ENCODE measurements at places on chromosomes 12 and 14.

DNA sequence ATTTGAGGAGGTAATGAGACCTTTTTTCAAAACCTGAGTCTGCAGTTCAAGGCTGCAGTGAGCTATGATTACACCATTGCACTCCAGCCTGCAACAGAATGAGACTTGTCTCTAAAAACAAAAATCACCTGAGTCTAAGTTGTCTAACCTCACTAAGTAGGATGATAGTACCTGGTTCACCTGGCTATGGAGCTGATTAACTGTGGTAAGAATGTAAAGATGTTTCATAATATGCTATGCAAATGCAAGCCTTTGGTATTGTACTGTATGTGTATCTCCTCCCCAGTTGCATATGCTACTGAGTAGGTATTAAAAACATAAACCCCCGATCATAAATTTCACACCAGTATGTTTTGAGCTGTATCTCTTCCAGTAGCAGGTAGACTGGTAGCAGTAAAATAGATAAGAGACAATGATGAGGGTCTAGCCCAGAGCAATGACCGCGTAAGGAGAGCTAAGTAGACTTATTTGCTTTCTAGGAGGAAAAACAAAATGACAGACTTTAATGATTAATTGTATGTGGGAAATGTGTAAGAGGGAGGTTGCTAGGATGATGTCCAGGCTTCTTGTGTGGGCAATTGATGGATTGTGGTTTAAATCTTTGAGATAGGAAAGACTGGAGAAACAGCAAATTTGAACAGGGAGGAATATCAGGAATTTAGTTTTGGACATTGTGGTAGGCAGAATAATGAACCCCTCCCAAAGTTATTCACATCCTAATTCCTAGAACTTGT, 41.6 kb upstream of the EGLN3 start:
- no peak for DNase-seq

DNA sequence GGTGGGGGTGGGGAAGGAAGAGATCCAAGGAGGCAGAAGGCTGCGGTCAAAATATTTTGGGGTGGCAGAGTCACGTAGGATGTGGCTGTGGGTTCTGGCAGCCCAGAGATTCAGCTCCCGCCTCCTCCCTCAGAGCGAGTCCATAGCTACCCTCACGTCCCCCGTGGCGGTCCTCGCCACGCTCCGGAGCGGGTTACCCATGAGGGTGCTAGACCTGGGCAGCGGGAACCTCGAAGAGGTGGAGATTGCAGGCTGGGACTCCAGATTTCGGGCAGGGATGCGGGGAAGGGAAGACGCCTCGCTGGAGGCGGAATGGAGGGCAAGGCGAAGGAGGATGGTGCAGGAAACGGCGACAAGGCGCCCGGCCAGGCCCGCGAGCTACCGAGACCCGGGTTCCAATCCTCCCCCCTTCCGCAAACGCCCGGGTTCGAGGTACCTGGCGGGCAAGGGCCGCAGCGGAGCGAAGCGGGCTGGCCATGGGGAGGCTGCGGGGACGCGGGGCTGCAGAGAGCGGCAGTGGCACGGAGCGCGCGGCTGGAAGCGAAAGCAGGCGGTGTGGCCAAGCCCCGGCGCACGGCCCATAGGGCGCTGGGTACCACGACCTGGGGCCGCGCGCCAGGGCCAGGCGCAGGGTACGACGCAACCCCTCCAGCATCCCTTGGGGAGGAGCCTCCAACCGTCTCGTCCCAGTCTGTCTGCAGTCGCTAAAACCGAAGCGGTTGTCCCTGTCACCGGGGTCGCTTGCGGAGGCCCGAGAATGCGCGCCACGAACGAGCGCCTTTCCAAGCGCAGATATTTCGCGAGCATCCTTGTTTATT, 46.2 kb downstream of the BCAT1 start:
- DNase-seq: peak; percentile 27

DNA sequence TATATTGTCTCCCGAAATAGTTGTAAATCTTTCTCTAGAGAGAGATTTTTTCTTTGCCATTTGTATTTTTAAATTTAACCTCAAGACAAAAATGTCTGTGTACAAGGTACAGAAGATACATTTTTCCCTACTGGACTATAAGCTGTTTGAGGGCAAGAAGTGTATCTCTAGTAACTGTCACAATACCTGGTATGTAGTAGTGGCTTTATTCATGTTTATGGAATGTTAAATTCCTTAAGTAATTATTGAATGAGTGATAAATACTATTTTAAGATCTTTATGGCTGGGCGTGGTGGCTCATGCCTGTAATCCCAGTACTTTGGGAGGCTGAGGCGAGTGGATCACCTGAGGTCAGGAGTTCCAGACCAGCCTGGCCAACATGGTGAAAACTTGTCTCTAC, 24.4 kb upstream of the CDK17 start:
- no peak for DNase-seq

GRCh38 chr12:57550641-57551549, 1.1 kb downstream of the KIF5A start:
- no peak for DNase-seq

- DNase-seq: no peak
These were observed 253.7 kb upstream of the HMGA2 start for GRCh38 chr12:65570451-65571130.

GRCh38 chr12:102759466-102759865, 157.6 kb downstream of the PAH start:
- no peak for DNase-seq

- no peak for DNase-seq
These were observed 511.0 kb downstream of the TMEM121 start for GRCh38 chr14:106037380-106037779.

GRCh38 chr12:119447126-119447525, 112.6 kb downstream of the CCDC60 start:
- no peak for DNase-seq

DNA sequence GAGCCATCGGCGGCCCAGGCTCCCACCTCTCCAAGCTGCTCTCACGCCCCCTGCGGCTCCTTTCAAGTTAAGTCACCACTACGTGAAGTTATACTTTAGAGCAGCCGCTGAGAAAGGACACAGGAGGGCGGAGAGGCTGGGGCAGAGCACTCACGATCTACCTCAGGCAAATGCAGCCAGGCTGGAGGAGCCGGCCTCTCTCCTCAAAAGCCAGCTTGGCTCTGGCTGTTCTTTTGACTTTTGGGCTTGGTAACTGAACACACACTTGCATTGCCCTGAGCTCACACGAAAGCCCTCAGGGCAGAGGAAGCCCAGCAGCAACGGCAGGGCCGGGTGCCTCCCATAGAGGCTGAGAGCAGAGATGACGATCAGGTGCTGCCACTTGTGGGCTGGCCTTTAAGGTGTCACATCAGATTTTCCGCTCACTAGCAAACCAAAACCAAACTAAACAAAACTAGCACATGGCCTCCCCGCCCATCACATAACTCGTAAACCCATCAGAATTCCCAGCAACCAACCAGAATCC, 75.2 kb downstream of the PITPNM2 start:
- no peak for DNase-seq

GRCh38 chr12:112602150-112602549, 183.4 kb downstream of the PTPN11 start:
- no peak for DNase-seq

- no peak for DNase-seq
These were observed 751 bp upstream of the HRK start for GRCh38 chr12:116881877-116882507.

DNA sequence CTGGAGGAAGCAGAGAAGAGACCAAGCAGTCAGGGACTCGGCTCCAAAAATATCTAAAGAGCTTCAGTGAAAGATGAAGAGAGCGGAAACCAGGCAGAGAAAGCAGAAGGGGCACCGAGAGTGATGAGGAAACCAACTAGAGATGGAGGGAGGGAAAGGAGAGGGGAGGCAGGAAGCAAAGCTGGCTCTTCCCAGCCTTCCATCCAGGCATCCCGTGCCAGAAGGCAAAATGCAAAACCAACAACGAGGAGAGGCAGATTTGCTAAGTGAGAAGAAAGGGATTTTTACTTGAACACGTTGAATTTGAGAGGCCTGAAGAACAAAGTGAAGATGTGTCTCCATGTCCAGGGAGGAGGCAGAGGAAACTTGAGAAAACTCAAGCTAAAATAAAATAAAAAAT, 90.1 kb downstream of the NUAK1 start:
- no peak for DNase-seq

- DNase-seq: no peak
These were observed 358.0 kb downstream of the ATP23 start for GRCh38 chr12:58299371-58299770.

DNA sequence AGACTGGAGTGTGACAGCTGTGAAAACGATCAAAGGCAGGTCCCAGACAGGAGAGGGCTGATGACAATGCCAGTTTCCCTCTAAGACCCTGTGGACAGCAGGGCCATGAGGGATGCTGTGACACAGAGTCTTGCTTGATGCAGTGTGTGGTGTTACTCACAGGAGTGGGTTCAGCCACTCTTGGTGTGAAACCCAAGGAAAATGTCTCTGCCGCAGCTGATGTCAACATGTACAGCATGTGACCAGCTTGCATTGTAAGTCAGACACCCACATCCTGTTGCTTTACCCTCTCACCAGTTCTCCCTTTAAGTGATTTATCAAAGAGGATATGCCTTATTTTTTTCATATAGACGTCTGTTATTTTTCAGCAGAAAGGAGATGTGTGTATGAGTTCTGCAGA, 268.6 kb downstream of the BTG1 start:
- peak; percentile 99 for DNase-seq

All from inflammatory macrophage (primary cell).